ENCODE measurements at places on chromosomes 12 and 14. TPM values are rescaled to one million over a fixed set of nuclear protein-coding genes. Genes with fewer than 3 reads are reported as not detected.

GRCh38 chr14:89600950-89601826, 184.2 kb upstream of the FOXN3 start:
- no peak overlapping the region for H3K27ac ChIP-seq
- H3K4me3 ChIP-seq = no peak overlapping the region
- H3K27me3 ChIP-seq = no peaks in the 10 kb centered on the region
- no peak for DNase-seq
- no peaks in the 10 kb centered on the region for H3K4me1 ChIP-seq
- no peaks in the 10 kb centered on the region for H3K36me3 ChIP-seq

DNA sequence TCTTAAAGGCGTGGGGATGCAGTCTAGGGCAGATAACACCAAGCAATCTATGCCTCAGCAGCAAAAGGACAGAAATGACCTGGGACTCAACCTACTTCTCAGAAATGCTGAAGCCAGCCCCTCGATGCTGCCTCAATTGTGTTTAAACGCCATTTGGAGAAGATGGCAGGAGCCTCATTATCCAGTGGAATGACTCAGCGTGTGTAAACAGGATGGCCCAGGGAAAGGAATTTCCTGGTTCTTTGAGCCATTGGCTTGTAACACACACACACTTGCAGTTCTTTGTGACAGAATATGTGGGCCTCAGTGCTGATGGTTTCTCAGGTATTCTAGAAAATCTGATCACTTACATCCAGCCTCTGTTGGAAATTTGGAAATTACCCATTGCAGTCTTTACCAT, 154.3 kb downstream of the NTF3 start:
- no peaks in the 10 kb centered on the region for H3K27me3 ChIP-seq
- no peaks in the 10 kb centered on the region for H3K4me1 ChIP-seq
- no peak overlapping the region for H3K4me3 ChIP-seq

- H3K27me3 ChIP-seq = no peaks in the 10 kb centered on the region
- H3K36me3 ChIP-seq = no peaks in the 10 kb centered on the region
- no peak overlapping the region for H3K27ac ChIP-seq
These were observed 1401.9 kb upstream of the FLRT2 start for GRCh38 chr14:84128050-84128449.

- H3K27me3 ChIP-seq = no peaks in the 10 kb centered on the region
- DNase-seq = no peak
- H3K27ac ChIP-seq = peak within 1 kb of the TSS; percentile 77
- H3K4me1 ChIP-seq = peaks cover 42% of the 10 kb centered on the region
- H3K36me3 ChIP-seq = peaks cover 3% of the 10 kb centered on the region
These were observed at the start of gene ATN1 for GRCh38 chr12:6927379-6928021. Gene ATN1, plus strand, starts transcription at chr12:6927959. Its CDS starts 6,043 bp downstream, at chr12:6934002.

GRCh38 chr14:51147183-51147582, 52.3 kb upstream of the TRIM9 start:
- no peak overlapping the region for H3K27ac ChIP-seq
- peaks cover 5% of the 10 kb centered on the region for H3K27me3 ChIP-seq
- H3K4me3 ChIP-seq = no peak overlapping the region
- no peaks in the 10 kb centered on the region for H3K36me3 ChIP-seq
- no peaks in the 10 kb centered on the region for H3K4me1 ChIP-seq

DNA sequence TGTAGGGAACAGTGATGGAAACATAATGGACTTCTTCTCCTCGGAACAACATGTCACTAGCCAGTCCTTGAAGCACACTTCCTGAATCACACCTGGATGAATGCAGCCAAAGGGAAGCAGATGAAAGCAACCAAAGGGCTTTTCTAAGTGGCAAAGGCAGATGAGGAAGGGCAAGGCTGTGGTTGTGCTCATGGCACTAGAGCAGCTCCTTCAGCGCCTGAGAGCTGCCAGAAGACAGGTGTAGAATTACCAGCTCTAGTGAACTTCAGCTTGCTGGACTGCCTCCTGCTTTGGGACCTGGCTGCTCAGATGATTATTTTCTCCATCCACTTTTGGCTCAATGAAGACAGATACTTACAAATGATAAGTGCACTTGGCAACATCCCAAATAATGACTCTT, 1372.1 kb upstream of the SEL1L start:
- no peak overlapping the region for H3K27ac ChIP-seq
- no peak for DNase-seq
- H3K4me3 ChIP-seq = no peak overlapping the region
- no peaks in the 10 kb centered on the region for H3K27me3 ChIP-seq

- H3K4me1 ChIP-seq = no peaks in the 10 kb centered on the region
- H3K27me3 ChIP-seq = no peaks in the 10 kb centered on the region
- DNase-seq = no peak
- no peak overlapping the region for H3K27ac ChIP-seq
- H3K36me3 ChIP-seq = no peaks in the 10 kb centered on the region
These were observed 487.9 kb downstream of the PCNX1 start for GRCh38 chr14:71395151-71395604.

DNA sequence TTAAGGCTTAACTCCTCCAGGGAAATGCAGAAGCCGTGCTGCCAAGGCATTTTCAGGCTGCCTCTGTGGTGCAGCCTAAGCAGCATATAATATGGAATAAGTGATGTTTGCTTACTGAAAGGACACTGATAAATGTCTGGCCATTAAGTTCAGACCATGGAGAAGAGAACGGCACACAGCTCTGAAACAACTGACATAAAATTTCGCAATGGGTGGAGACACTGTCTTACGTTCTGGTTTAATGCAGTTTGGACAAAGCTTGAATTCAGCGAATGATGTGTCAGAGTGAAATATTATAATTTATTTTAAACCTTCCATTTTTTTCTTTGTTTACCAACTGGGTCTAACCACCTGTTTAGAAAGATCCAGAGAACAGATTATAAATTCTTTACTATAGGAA, 27.2 kb upstream of the NRXN3 start:
- H3K27ac ChIP-seq = no peak overlapping the region
- no peaks in the 10 kb centered on the region for H3K27me3 ChIP-seq
- DNase-seq = no peak
- no peaks in the 10 kb centered on the region for H3K36me3 ChIP-seq

- no peak for DNase-seq
- no peaks in the 10 kb centered on the region for H3K36me3 ChIP-seq
- no peaks in the 10 kb centered on the region for H3K27me3 ChIP-seq
- no peak overlapping the region for H3K27ac ChIP-seq
- H3K4me3 ChIP-seq = no peak overlapping the region
These were observed 39.1 kb upstream of the INF2 start for GRCh38 chr14:104650057-104650980.

GRCh38 chr12:77122661-77123060, 57.3 kb upstream of the E2F7 start:
- H3K27ac ChIP-seq = peak overlapping the region; percentile 88
- H3K4me3 ChIP-seq = no peak overlapping the region
- peaks cover 42% of the 10 kb centered on the region for H3K4me1 ChIP-seq
- no peaks in the 10 kb centered on the region for H3K27me3 ChIP-seq

GRCh38 chr12:2284857-2285256, 232.1 kb downstream of the CACNA1C start:
- H3K36me3 ChIP-seq = no peaks in the 10 kb centered on the region
- no peak for DNase-seq
- no peak overlapping the region for H3K4me3 ChIP-seq
- H3K27ac ChIP-seq = no peak overlapping the region

DNA sequence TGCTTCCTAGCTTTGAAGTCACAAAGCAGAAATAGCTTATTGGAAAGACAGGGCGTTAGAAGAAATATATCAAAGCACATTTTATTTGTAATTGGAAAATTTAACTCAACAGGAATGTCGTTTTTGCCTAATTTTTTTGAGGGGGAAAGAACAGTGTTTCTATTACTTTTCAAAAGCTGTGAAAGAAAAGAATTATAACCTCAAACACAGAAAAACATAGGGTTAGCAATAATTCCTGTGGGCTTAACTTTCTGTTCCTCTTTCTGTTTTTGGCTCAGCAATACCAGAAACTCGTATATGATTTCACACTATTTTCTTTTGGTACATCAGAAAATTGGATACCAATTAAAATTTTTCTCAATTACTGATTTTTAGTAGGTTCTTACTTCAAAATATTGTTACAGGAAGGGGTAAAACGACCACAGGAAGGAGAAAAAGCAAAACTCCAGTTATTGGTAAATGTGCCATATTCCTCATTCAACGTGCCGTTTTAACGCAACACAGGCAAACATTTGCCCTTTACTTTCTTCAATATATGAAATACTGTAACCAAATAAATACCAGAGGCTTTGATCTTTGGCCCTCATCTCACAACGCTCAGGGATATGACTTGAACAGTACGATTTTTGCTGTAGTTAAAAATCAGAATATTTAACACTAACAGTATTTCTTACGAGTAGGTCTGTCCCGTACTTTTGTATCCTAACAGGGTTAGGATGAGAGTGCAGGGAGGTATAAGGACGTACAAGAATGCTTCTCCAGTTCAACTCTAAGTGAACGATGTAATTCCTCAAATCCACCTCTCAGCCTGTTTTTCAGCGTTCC, 1.3 kb upstream of the RNU6-7 start:
- no peak overlapping the region for H3K27ac ChIP-seq
- no peak for DNase-seq
- H3K27me3 ChIP-seq = no peaks in the 10 kb centered on the region
- peaks cover 20% of the 10 kb centered on the region for H3K4me1 ChIP-seq
- H3K36me3 ChIP-seq = no peaks in the 10 kb centered on the region

- no peak for DNase-seq
- no peak overlapping the region for H3K27ac ChIP-seq
- no peak overlapping the region for H3K4me3 ChIP-seq
- no peaks in the 10 kb centered on the region for H3K27me3 ChIP-seq
These were observed 20.2 kb upstream of the OASL start for GRCh38 chr12:121059031-121059898.

- H3K4me3 ChIP-seq = no peak overlapping the region
- no peaks in the 10 kb centered on the region for H3K4me1 ChIP-seq
- no peak for DNase-seq
- H3K27me3 ChIP-seq = no peaks in the 10 kb centered on the region
These were observed 379.2 kb upstream of the OR4E1 start for GRCh38 chr14:22052795-22053194.

- H3K4me3 ChIP-seq = no peak overlapping the region
- no peak for DNase-seq
- H3K36me3 ChIP-seq = no peaks in the 10 kb centered on the region
- peaks cover 53% of the 10 kb centered on the region for H3K27me3 ChIP-seq
- no peak overlapping the region for H3K27ac ChIP-seq
- peaks cover 21% of the 10 kb centered on the region for H3K4me1 ChIP-seq
These were observed 845 bp upstream of the AGAP2 start for GRCh38 chr12:57739387-57739786.

DNA sequence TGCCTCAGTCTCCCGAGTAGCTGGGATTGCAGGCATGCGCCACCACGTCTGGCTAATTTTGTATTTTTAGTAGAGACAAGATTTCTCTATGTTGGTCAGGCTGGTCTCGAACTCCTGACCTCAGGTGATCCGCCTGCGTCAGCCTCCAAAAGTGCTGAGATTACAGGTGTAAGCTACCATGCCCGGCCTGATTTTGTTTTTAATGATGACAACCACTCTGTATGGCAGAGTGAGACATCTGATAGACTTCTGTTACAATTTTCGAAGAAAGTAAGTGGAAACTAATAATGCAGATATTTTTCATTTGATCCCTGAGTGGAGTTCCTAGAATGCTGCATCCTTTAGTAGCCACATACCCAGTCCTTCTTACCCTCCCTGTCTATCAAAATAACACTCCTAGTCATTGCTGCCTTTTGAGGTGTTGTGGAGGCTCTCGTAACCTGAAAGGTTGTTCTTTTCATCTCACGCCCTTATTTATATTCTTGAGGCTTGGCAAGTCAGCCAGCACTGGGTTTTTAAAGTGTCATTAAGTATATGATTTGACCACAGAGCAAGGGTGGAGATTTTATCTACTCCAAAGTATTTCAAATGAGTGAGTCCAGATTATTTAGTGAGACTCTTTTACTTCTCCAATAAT, 5.9 kb upstream of the EID3 start:
- peaks cover 15% of the 10 kb centered on the region for H3K36me3 ChIP-seq
- H3K27ac ChIP-seq = no peak overlapping the region
- no peak for DNase-seq
- no peaks in the 10 kb centered on the region for H3K27me3 ChIP-seq
- no peak overlapping the region for H3K4me3 ChIP-seq

- H3K27ac ChIP-seq = no peak overlapping the region
- H3K4me3 ChIP-seq = no peak overlapping the region
- H3K4me1 ChIP-seq = peaks cover 19% of the 10 kb centered on the region
These were observed 702.8 kb downstream of the VRK1 start for GRCh38 chr14:97499790-97500481.

DNA sequence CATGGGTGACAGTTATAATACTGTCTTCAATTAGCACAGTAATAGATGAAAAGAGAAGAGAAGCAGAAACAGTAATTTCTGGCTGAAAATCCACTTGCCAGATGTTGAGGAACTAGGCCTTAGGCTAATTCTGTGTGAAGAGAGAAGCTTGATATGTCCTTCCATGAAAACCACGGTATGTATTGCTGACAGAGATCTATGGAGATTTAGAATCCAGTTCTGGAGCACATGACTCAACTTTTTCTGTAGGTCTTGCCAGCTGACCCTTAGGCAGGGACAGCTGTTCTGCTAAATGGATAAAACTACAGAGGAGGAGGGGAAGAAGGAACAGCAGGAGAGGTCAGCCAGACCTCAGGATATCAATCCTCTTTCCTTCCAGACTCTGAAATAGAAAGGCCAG, 211.5 kb downstream of the PRKD1 start:
- no peaks in the 10 kb centered on the region for H3K27me3 ChIP-seq
- H3K4me1 ChIP-seq = no peaks in the 10 kb centered on the region
- no peak for DNase-seq
- H3K27ac ChIP-seq = no peak overlapping the region

SLC7A7 gene
- 0.33 TPM for polyA plus RNA-seq

SPATA7 gene
- polyA plus RNA-seq = 7.1 TPM

AMIGO2 gene
- 71.3 TPM for polyA plus RNA-seq

P2RX2 gene
- polyA plus RNA-seq = not detected

NPFF gene
- not detected for polyA plus RNA-seq

EIF2B2 gene
- 114 TPM for polyA plus RNA-seq

RNASE1 gene
- polyA plus RNA-seq = not detected
